ENCODE measurements at places on chromosomes 4 and X. TPM values are rescaled to one million over a fixed set of nuclear protein-coding genes. Genes with fewer than 3 reads are reported as not detected.

DNA sequence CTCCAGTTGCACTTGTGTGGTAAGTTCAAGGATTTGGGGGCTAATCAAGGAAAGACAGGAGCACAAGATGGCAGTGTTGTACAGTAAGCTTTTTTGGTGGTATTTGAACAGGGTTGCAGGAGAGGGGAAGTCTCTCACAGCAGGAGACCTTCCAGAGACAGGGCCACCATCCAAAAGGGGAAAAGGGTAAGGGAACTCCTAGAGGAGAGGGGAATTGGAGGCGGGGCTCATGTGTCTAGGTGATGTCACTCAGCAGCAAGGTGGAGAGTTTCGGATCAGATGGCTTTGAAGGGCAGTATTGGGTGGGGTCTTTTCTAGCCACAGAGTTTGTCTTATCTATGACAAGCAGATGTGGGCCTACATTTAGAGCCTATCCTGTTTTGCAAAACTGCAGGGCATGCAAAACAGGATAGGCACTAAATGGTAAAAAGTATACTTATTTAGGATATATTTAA is 13.4 kb upstream of the RNF175 start:
- H3K36me3 ChIP-seq, result peaks cover 5% of the 10 kb centered on the region
- H3K4me3 ChIP-seq, result no peak overlapping the region

PDZD4 gene
- total RNA-seq, result 45.6 TPM

- DNase-seq, result no peak
- no peaks in the 10 kb centered on the region for H3K36me3 ChIP-seq
- no peaks in the 10 kb centered on the region for H3K27me3 ChIP-seq
Observed at GRCh38 chrX:150236327-150236726, 126.8 kb upstream of the MAMLD1 start.

- H3K36me3 ChIP-seq, result no peaks in the 10 kb centered on the region
- peak; percentile 7 for DNase-seq
- no peak overlapping the region for H3K27ac ChIP-seq
Observed at GRCh38 chrX:140141444-140142029, 176.2 kb upstream of the CXorf66 start.

- no peaks in the 10 kb centered on the region for H3K36me3 ChIP-seq
- no peak overlapping the region for H3K4me3 ChIP-seq
- no peaks in the 10 kb centered on the region for H3K4me1 ChIP-seq
- no peak overlapping the region for H3K27ac ChIP-seq
Observed at GRCh38 chr4:16707874-16708273, 190.6 kb downstream of the LDB2 start.

- no peaks in the 10 kb centered on the region for H3K4me1 ChIP-seq
- H3K36me3 ChIP-seq, result no peaks in the 10 kb centered on the region
- H3K4me3 ChIP-seq, result no peak overlapping the region
- no peak overlapping the region for H3K27ac ChIP-seq
- H3K27me3 ChIP-seq, result no peaks in the 10 kb centered on the region
Observed at GRCh38 chrX:139454743-139455142, 75.8 kb upstream of the F9 start.

DNA sequence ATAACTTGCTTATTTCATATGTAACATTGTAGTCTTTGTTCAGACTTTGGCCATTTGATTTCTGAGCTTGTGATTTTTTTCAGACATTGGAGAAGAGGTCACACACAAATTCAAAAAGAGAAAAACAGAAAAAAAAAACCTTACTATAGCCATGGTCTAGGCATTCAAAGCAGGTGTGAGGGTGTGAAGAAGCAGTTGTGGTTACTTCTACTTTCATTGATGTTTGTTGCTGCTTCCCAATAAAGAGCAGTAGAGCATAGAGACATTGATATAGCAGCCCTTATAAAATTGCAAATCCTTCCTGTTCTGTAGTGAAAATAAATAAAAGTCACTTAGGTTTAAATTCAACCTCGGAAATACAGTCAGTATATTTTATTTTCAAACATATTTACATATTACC is 671.6 kb downstream of the GRXCR1 start:
- no peaks in the 10 kb centered on the region for H3K27me3 ChIP-seq
- H3K4me1 ChIP-seq, result no peaks in the 10 kb centered on the region
- H3K4me3 ChIP-seq, result no peak overlapping the region
- DNase-seq, result no peak
- H3K36me3 ChIP-seq, result no peaks in the 10 kb centered on the region

DNA sequence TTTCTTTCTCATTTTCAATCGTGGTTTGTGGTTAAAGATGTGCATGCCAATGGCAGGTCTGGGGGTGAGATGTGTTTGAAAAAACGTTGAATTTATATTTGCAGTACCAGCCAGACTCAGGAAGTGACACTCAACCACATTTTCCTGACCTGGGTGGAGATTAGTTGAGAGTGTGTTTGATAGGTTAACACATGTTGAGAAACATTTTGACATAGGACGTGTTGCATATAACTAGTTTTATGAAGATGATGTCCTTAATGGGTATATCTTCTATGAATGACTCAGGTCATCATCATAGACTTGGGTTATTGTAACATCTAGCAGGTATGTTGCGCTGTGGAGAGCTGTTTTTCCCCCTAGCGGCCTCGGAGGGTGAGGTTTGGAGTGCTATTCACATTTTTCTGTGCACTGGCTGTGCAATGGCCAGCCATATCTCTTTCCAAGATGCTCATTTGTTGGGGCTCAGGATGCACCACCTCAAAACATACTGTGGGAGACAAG is 21.7 kb upstream of the CD38 start:
- H3K4me3 ChIP-seq, result peak overlapping the region; percentile 79
- peak overlapping the region; percentile 94 for H3K27ac ChIP-seq
- H3K4me1 ChIP-seq, result peaks cover 40% of the 10 kb centered on the region
- DNase-seq, result peak; percentile 54
- H3K27me3 ChIP-seq, result no peaks in the 10 kb centered on the region

GPAT3 gene
- total RNA-seq, result 5.0 TPM

TCEAL2 gene
- total RNA-seq, result 1.1 TPM

ADH1A gene
- not detected for total RNA-seq

GRCh38 chr4:180695851-180696250 is 1547.4 kb upstream of the TENM3 start:
- no peak overlapping the region for H3K27ac ChIP-seq
- no peaks in the 10 kb centered on the region for H3K27me3 ChIP-seq
- H3K4me1 ChIP-seq, result no peaks in the 10 kb centered on the region
- no peak for DNase-seq

FAM47A gene
- not detected for total RNA-seq

Data from T-helper 17 cell (primary cell).